Tongue (tissue), 3 donors: ENCODE measurements at places on chromosomes 3 and 15.

- peak; percentile 25 for DNase-seq
Observed at GRCh38 chr3:85979034-85979433, 1011.9 kb downstream of the VGLL3 start.

- DNase-seq, result no peak
Observed at GRCh38 chr15:38271144-38271543, 18.5 kb downstream of the SPRED1 start.

GRCh38 chr15:87347806-87348515, 908.6 kb downstream of the NTRK3 start:
- DNase-seq, result no peak

DNA sequence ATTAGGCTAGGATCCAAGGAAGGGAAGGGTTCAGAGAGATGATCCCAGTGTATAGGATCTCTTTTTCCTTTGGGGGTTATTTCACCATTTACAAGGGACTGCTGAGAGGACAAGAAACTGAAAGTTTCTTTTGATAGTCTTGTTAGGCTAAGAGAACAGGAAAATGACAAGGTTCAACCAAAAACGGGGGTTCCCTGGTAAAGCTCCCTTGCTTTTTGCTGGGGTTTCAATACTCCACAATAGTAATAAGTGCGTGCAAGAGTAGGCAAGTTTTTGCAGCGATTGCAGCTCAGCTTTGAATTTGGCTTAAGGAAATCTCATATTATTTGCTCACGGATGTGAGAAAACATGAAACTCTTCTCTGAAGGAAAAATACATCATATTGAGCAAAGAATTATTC, 18.8 kb upstream of the SUSD5 start:
- DNase-seq, result no peak

DNA sequence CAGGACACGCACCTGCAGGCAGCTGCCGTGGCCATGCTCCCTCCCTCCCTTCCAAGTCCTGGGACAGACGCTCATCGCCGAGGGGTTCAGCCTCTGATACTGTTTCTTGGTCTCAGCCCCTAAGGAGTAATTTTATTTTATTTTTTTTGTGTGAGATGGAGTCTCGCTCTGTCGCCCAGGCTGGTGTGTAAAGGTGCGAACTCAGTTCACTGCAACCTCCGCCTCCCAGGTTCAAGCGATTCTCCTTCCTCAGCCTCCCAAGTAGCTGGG, 53.7 kb downstream of the ADAMTS7 start:
- no peak for DNase-seq

DNA sequence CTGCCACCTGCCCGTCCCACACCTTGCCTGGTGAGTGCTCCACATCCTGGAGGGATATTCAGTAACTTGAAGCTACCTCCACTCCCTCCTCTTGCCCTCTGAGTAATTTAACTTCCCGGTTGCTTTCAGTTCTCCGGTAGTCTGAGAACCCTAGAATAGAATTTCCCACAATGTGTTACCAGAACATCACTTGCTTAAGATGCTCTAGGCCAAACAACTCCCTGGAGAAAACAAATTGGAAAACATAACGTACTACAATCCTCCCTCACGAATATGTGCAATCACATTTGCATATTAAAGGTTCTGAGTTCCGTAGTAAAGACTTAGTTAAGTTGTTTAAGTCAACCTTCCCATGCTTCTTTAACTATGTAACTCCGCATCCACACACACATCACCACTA, 44.8 kb downstream of the SLCO2A1 start:
- no peak for DNase-seq

DNA sequence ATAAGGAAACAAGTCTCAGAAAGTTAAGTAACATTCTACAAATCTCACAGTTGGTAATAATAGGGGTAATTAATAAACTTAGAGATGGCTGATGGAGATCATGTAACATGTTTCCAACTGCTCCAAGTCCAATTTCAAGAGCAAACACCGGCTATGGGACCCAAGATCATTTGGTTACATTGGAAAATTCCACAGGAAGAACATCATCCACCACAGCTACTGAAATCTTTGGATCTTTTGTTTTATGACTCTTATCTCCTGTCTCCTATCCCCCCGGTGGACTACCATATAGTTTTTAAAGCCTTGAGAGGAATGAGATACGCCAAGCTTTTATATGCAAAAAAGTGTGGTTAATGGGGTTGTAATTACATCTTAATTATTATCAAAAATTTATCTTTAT, 216.1 kb downstream of the WNT5A start:
- no peak for DNase-seq

DNA sequence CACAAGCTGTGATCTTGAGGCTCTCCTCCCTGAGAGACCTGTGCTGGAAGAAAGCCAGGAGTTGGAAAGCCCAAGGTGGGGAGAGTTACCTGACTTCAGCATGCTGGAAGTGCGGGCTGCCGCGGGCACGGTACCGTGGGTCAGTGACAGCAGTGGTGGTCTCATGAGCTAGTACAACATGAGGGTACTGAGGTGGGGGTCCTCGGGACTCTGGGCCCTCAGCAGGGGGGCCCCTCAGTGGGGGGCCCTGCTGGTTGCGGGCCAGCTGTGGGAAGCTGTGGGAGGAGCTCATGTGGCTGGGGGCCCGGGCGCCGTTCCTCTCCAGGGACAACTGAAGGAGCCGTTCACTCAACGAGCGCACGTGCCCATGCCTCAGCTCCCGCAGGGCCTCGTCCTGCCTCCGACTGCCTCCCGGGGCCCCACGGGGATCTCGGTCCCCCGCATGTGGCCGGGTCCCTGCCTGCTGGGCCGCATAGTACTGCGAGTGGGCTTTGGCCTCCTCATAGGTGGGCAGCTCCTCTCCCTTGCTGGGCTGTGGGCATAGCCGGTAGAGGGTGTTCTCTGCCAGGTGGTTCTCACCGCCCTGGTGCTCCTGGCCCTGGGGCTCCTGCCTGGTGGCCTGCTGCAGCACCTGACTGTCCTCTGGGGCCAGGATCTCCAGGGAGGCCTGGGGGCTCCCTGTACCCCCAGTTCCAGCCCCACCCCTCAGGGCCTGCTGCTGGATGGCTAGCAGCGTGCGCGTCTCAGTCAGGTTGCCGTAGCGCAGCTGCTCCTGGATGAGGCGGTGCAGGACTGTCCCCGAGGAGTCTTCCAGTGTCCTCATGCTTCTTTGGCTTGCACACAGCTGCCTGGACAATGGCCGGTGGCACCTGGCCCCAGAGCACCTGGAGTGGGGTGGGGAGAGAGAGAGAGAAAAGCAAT, 3.4 kb downstream of the AMOTL2 start:
- no peak for DNase-seq

DNA sequence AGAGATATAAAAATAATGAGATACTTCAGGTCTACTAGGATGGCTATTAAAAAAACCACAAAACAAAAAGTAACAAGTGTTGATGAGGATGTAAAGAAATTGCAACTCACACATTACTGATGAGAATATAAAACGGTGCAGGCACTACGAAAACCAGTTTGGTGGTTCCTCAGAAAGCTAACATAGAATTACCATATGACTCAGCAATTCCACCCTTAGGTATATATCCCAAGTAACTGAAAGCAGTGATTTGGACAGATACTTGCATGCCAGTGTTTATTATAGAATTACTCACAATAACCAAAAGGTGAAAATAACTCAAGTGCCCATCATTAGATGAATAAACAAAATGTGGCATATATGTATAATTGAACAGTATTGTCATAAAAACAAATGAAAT, 87.5 kb upstream of the MELTF start:
- DNase-seq, result no peak

DNA sequence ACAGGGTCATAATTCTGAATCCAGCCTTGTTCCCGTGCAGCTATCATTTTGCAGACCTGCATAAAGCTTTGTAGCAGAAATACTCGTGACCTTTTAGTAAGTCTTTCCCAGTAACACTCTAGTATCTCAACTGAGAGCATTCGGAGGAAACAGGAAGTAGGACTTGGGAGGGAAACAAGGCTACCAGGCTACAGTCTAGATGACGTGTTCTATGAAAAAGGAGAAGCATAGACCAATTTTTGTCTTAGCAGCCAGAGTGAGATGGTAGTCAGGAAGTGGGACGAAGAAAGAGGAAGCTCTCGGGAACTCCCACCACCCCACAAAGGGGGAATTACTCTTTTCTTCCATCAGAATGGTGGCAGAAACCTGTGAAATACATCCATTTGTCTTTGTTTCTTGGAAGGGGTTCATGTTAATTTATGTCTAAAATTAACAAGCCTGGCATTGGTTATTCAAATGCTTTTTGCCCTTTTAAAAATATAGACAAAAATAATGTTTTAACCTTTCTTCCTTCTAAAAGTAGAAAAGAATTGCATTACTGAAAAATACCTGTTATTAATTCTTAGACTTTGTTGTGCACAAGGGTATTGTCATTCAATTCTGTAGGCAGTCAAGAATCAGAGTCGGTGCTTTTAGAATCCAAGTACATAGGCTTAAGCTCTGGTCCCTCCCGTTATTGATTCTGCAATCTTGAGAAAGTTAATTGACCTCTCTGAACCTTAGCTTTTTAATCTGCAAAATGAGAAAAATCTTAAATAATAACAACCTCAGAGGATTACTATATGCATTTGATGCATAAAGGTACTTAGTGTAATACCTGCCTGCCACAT, 1.6 kb upstream of the SUCNR1 start:
- peak; percentile 24 for DNase-seq

DNA sequence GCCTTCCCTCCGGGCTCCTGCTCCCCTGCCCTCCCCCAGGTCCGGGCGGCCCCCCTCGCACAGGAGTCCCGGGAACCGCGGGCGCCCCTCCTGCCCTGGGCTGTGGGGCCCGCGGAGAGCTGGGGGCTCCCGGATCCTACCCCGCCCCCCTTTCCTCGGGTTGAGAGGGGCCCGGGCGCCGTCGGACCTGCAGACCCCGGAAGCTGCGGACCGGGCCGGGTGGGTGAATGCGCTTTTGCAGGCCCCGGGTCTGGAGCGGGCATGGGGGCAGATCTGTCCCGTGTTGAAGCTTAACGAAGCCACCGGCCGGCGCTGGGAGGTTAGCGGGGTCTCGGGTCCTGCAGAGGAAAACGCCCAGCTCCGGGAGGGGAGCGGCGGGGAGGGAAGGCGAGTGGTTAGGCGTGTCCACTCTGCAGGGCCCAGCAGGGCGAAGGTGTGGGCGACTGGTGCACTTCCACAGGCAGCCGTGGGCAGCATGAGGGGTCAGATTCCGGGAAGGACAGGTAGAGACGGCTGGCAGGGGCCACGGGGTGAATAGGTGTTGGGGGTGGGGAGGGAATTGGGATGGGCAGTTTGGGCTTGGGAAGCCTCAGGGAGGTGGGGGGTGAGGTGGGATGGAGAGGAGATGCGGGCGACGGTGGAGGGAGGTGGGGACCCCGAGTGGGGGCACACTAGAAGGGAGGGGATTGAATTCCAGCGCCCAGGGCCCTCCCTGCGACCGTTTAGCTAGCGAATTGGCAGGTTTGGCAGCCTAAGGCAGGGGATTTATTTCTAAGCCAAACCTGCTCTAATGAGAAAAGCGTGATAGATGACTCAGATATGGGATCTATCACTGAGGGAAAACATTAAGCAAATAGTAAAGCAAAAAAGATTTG, 635 bp downstream of the CD276 start:
- DNase-seq, result peak; percentile 57
